Stimulated activated CD4-positive, alpha-beta T cell treated with anti-CD3 and anti-CD28 coated beads, Interleukin-1b, Interleukin-23, amount 100 ng/mL, for 1 hour (primary cell): ENCODE measurements at places on chromosomes 3 and 15.
A peak's percentile ranks its signal among the peaks of the same experiment; 100 is the strongest.

DNA sequence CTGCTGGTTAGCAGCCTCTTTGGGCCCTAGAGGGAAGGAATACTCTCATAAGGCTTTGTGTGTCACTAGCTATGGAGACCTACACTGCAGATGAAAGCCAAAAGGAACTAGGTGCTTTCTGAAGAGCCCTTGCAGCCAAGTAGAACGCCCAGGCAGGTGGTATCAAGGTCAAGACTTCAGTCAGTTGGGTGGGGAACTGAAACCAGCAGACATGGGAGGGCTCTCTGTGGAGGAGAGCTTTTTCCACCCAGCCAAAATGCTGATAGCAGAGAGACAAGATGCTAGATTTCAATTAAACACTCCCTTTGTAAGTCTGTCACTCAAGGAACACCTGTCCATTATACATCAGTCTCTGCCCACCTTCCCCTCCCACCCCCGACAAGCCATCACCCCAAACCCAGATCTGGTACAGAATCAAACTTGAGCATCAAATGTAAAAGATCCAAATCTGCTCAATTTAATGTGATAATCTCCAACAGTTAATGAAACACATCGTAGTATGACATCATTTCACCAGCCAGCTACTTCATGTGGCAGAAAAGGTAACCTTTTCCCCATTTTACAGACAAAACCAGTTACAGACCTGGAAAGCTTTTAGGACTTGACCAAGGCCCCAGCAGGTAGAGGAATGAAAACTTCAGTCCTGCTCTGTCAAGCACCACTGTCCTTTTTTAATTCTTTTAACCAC is 14.6 kb downstream of the MRPS25 start:
- DNase-seq: no peak

DNA sequence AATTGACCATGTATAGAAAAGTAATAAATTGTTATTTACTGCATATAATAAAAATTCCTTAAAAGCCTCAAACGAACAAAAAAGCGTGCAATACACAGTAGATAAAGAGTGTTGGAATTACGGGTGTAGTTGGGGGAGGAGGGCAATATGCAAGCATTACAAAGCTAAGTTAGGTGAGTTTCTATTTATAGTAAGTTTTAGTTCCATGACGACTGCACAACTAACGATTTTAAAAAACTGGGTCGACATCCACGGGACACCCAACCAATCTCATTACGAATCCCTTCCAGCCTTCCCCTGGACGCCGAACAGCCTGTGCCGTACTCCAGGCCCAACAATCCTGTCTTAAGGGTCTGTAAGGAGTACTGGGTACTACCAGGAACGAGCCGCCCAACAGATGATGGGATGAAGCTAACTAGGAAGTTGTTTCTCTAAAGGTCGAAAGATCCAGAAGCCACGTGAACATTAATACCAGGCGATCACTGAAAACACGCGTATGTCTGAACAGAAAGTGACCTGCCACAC is 677 bp downstream of the POLQ start:
- DNase-seq: no peak

GRCh38 chr15:70493376-70493775 is 270.0 kb downstream of the UACA start:
- no peak for DNase-seq

DNA sequence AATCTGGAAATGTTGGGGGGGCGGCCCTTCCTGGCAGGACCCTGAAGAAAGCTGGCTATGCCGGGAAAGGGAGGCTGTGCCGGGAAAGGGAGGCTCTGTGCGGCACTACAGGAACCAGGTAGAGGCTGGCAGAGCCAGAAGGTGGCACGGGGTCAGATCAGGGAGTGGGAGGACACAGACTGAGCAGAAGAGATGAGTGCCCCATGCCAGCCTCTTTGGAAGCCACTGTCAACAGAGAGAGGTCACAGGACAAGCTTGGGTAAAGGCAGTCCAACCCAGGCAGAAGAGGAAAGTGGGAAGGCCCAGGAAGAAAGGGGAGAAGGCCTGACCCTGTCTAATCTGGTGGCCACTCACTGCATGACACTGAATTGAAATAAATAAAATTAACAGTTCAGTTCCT is 1.5 kb downstream of the C15orf62 start:
- DNase-seq: no peak

DNA sequence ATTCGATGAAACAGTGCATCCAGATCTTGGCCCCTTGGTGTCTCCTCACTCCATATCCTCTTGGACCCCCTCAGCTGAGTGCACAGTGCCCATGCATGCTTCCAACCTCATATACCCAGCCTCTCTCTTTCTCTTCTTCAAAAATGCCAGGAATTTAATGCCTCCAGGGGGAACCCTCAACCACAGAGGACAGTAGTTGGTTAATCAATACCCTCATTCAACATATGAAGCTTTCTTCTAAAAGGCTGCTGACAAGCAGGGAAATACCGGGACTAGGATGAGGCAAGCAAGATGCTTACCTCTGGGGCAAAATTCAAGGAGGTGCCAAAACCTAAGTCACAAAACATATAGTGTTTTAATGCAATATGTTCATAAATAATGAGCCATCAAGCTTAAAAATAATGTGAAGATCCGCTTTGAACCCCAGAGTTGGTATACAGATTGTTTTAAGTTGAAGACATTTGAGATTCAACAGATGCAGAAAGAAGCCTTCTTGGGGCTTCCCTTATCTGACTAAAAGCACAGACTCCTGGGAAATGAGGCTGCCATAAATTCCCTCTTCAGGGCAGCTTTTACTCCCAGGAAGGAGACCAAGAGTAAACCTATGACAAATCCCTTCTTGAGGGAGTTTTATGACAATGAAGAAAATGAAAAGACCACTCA is 48.2 kb upstream of the FHIT start:
- no peak for DNase-seq

DNA sequence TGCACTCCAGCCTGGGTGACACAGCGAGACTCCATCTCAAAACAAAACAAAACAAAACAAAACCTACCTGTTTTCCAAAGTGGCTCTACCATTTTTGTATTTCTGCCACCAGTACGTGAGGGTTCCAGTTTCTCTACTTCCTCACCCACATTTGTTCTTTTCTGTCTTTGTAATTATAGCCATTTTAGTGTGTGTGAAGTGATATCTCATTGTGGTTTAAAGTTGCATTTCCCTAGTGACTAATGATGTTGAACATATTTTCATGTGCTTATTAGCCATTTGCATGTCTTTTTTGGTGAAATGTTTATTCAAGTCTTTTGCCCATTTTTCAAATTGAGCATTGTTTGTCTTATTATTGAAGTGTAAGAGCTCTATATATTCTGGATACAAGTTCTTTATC is 50.7 kb downstream of the TRA2B start:
- no peak for DNase-seq

- no peak for DNase-seq
These were observed 27.4 kb upstream of the GOLGA6C start for GRCh38 chr15:75230551-75231371.

- DNase-seq: no peak
These were observed 829.4 kb upstream of the DPPA4 start for GRCh38 chr3:110166791-110167190.

- DNase-seq: no peak
These were observed 203.1 kb upstream of the SEMA6D start for GRCh38 chr15:47514200-47514652.

DNA sequence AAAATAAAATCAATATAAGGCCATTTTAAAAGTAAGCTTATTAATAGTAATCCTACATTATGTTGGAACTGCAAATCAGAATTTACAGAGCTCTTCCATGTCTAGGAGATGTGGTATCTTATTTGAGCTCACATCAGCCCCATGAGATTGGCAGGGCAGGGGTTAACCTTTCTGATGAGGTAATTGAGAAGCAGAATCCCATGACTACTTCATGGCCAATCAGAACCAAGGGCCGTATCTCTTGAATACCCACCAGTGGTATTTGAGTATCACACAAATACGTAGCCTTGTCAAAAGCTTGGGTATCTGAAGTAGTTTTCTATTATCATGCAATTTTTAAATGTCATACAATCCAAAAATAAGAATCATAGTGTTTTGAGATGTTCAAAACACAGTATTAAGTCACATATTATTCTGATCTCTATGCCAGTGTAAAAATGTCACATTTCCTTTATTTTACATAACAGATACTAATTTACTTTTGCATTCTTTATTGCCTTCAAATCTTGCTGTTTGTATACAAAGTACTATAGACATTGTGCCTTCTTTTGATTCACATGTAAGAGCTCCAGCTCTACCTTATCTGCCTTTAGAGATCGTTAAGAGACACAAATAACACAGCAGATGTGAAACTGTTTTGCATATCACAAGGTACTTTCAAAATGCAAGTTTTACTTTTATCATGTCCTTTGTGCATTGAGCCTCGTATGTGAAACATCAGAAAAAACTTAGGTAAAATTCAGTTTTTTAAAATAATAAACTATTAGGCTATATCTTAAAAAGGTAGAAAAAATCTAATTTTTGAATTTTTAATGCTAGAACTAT is 251.7 kb upstream of the GOLGA6L4 start:
- DNase-seq: no peak

GRCh38 chr15:89179966-89180875 is 41.2 kb downstream of the RLBP1 start:
- DNase-seq: no peak

DNA sequence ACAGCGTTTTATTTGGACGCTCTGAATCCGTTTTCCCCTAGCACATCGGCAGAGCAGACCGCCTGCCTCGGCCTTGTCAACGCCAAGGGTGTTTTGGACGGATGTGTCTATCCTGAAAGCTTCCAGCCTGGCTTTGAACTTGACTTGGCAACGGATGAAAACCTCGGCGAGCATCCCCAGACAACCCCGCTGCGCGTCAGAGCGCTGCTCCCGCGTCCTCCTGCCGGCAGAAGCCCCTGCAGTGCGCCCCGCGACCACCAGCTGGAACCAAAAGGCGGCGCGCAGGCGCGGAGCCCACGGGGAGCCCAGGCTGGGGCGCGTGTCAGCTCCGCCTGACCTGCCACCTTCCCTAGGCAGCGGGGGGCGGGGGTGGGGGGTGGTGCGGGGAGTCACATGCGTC is 26.2 kb upstream of the ARL8B start:
- no peak for DNase-seq

- no peak for DNase-seq
These were observed 98.2 kb downstream of the TMEM108 start for GRCh38 chr3:133136114-133137041.

GRCh38 chr3:125140818-125141595 is 71.5 kb downstream of the SLC12A8 start:
- DNase-seq: no peak

DNA sequence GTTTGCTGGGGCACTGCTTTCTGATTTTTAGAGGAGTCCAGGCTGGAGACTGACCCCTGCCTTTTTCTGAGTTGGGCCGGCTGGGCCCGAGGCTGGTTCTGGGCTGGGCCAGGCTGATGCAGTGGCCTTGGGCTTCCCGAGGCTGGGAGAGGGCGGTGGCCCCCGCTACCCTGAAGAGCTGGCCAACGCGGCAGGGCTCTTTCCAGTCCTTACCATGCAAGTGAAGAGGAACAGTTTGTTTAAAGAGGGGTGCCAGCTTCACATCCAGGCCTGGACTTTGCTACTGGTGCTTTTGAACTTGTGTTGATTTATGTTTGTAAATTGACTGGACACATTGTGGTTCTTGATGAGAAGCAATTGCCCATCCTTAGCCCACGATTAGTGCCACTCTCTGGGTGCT is 15.3 kb downstream of the IGF1R start:
- no peak for DNase-seq

- no peak for DNase-seq
These were observed 28.9 kb upstream of the LSAMP start for GRCh38 chr3:116474032-116474780.

- DNase-seq: no peak
These were observed 62.4 kb downstream of the RAB7A start for GRCh38 chr3:128788268-128788869.

DNA sequence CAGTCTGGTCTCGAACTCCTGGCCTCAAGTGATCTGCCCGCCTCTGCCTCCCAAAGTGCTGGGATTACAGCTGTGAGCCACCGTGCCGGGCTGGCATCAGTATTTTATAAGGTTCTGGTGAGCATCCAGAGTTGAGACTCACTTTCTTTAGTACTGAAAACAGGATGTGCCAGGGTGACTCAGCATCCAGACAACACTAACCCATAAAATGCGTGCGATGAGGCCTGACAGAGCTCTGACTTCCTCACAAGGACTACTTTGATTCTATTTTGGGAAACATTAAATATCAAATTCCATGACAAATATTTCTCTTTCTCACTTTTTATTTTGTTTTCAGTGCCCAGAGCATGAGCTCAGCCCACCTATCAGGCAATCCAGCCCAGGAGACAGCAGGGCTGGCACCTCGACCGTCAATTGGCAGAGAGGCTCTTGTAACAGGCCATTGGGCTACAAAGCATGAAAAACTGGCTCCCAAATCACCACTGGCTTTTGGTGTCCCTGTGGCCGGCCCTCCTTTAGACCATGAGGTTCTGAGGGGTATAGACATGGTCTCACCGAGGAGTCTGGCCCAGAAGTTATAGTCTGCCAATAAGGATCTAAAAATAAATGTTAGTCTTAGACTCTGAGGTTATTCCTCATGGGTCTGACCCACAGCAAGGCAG is 75.0 kb downstream of the FEM1B start:
- DNase-seq: peak; percentile 5

- no peak for DNase-seq
These were observed 392.6 kb upstream of the THBS1 start for GRCh38 chr15:39188314-39188713.

DNA sequence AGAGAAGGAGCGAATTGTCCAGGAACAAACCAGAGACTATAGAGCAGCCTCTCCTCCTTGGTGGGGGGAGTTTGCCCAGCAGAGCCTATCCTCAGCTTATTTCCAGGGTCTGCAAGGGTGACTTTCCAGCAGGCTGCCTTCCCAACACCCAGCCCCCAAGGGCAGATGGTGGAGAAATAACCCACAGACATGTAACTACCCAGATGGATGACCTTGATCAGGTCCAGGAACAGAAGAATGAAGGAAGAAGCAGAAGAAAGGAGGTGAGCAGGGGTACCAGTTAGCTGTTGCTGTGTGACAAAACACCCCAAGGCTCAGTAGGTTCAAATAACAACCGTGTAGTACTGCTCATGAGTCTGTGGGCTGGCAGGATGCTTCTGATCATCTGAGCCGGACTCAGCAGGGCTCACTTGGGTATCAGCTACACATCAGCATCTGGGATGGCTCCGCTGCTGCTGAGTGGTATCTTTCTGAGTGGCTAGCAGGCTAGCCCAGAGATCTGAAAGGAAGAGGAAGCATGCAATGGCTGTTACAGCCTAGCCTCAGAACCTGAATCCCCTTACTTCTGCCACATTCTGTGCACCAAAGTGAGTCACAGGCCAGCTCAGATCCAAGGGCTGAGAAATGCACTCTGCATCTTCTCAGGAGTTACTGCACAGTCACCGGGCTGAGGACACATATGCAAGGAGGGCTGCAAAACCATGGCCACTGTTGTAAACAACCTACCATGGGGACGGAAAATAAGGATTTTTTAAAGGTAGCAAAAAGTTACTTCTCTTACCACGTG is 22.2 kb upstream of the TXNRD3 start:
- no peak for DNase-seq

DNA sequence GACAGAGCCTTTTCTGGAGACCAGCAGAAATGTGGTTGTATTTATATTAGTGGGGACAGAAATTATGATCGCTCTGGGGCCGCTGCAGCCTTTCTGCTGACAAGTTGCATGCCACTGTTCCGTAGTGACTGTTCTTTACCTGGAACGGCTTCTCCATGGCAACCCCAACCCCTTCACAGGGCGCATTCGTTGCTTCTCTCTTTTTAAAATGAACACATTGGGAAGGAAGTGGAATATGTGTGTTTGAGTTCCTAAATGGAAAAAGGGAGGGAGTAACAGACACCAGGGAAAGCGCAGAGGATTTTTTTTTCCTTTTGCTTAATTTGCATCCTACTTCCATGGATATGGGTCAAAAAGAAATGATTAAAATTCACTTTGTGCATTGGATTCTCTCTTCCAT is 482.0 kb upstream of the SUCLG2 start:
- DNase-seq: no peak
